ENCODE measurements at places on chromosomes 13 and 19.

GRCh38 chr13:50616101-50616500 lies 227.4 kb downstream of the DLEU7 start:
- DNase-seq = no peak

DNA sequence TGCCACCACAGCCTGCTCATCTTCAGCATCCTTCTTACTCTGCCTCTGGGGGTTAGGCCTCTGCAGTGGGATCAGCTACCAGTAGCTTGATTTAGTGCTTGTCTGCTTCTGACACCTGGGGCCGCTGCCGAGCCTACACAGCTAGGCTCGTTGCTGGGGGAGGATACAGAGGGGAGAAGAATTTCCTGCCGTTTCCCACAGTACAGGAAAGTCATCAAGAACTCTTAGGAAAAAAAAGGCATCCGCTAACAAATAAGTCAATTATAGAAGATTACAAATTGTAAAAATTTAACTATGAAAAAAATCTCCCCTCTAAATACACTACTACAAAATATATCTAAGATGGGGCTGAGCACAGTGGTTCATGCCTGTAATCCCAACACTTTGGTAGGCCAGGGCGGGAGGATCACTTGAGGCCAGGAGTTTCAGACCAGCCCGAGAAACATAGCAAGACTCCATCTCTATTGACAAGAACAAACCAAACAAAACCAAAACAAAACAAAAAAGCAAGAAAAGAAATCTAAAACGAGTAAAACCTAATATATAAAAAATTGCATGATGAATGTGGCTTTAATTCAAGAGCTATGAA lies 26.7 kb downstream of the LATS2 start:
- peak; percentile 47 for DNase-seq

DNA sequence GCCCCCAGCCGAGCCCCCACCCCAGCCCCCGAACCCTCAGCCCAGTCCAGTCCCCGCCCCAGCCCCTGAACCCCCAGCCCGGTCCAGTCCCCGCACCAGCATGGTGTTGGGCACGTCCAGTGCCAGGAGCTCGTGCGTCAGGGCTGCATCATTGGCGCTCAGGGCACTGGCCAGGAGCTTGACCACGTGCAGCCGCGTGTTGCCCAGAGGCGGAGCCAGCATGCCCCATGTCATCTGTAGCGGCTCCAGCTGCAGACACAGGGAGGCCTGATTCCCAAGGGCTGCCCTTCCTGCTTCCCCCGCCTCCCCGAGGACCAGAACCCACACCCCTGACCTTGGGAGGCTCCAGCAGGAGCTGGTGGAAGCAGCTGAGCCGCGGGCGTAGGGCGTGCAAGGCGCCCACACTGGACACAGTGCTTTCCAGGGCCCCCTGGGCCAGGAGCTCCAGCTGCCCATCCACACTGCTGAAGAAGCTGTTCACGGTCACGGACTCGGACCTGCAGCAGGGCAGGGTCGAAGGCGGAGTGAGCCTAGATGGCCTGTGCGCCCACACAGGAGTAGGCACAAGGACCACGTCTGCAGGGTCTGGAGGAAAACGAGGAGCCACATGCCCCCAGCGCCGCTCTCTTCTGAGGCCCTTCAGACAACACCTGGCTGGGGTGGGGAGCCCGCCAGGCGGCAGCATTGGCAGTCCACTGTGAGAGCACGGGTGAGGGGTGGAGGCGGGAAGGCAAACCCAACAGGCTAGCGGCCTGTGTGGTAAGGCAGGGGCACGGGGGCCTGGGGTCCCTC lies 12.8 kb upstream of the TMEM86B start:
- DNase-seq = no peak

DNA sequence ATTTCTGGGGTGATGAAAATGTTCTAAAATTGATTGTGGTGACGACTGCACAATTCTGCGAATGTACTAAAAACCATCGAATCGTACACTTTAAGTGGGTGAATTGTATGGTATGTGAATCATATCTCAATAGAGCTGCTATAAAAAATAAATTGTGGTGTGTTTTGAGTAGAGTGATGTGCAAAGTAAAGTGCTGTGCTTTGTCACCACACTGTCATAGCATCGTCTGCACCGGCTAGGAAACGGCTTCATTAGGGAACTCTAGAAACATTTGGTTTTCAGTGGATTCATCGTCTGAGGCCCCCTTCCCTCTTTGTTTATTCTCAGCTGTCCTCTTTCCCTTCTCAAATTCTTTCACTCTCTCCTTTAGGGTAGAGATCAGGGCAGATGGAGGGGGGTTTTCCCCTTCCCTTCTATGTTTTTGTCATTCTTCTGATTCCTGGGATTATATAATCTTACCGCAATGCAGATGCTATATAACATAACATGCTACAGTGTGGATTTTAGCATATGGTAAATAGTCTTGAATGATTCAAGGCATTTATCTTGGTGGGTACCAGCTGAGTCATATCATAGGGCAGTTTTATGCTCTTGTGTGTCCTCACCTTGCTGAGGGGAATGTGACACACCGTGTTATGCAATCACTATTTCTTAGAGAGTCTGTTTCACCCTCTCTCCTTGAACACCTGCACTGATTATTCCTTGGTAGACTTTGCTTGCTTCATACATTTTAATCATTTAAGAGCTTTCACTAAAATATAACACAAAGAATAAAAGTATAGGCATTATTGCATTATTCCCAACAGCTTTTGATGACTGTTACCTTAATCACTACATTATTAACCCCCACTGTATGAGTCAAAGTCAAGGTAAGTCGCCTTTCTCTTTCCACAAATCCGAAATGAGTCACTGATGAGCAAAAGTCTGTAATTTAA lies 239.4 kb downstream of the DCLK1 start:
- DNase-seq = peak; percentile 89

- DNase-seq = peak; percentile 6
Observed at GRCh38 chr19:21439201-21439751, 42.3 kb downstream of the ZNF493 start.

GRCh38 chr19:1257475-1258162 lies 9.2 kb downstream of the MIDN start:
- DNase-seq = no peak

DNA sequence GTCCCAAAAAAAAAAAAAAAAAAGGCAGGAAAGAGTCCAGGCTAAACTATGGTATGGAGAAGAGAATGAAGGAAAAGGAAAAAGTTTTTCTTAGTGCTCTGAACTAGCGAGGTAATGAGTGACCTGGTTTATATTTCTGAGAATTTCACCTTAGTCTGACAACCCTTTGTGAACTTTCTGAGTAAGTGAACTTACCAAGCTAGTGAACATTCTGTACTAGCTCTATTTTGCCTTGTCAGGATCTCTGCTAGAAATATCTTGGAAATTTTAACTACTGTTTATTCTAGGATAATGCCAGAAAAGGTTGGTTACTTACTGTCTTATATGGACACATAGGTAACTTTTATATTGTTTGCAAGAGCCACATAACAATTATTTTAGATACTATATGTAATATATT lies 4.4 kb downstream of the TRIM13 start:
- DNase-seq = peak; percentile 60

- no peak for DNase-seq
Observed at GRCh38 chr13:112575675-112576074, 12.3 kb downstream of the TUBGCP3 start.

DNA sequence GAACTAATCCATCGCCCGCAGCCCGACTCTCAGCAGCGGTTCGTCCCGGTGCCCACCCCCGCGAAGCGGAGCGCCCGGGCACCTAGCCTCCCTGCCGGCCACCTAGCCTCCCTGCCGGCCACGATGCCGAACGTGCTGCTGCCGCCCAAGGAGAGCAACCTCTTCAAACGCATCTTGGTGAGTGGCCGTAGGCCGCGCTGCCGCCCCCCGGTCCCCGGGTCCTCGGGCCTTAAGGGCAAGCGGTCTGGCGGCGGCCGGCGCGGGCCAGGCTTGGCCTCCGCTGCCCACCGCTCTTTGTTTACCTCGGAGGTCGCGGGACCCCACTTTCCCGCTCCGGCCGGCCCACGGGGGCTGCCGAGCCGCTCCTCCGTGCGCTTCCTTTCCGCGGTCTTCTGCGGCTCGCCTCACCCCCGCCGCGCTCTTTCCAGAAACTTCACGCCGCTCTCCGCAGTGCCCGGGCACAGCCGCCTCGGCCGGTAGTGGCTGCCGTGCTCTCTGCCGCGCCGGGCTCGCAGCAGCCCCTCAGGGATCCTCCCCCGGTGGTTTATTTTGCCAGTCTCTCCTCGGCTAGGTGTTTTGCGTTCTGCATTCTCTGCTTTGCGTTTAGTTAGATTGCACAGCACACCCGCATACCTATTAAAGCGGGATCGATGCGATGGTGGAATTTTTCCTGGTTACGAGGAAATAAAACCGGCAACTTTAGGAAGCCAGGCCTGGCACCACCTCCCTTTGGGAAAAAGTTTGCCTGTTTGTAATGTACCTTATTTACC lies 524 bp downstream of the NAA16 start:
- no peak for DNase-seq

DNA sequence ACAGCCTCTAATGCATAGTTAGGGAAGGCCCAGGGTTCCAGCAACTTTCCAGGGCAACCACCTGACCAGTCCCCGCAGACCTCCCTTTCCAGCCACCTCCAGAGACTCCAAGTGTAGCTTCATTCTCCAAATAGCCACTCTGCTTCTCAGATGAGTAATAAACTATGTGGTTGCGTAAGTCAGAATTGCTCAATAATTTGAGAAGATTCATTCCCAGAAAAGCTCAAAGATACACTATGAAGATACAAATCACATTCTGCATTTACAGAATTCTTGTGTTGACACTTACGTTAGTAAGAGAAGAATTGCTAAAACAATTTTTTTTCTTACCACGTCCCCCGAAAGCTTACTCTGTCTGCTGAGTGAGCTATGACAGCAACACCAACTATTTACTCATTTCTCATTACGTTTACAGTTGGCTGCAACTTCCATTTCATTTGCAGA lies 8.2 kb upstream of the LATS2 start:
- DNase-seq = peak; percentile 96

DNA sequence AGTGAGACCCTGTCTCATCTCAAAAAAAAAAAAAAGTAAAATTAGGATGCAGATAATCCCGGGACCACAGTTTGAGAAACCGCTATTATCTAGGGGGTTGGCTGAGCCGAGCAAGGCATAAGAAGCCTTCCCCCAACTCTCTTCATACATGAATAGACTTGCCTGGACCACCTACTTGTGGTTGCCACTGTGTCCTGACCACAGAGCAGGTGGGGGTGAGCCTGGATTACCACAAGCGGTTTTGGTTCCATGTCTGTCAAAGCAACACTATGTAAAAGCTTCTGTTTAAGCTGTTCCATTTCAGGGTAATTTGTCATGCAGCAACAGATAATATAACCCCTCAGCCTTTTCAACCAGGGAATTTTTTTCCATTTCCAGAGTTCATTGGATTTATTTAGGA lies 3.3 kb upstream of the NAPA start:
- no peak for DNase-seq

DNA sequence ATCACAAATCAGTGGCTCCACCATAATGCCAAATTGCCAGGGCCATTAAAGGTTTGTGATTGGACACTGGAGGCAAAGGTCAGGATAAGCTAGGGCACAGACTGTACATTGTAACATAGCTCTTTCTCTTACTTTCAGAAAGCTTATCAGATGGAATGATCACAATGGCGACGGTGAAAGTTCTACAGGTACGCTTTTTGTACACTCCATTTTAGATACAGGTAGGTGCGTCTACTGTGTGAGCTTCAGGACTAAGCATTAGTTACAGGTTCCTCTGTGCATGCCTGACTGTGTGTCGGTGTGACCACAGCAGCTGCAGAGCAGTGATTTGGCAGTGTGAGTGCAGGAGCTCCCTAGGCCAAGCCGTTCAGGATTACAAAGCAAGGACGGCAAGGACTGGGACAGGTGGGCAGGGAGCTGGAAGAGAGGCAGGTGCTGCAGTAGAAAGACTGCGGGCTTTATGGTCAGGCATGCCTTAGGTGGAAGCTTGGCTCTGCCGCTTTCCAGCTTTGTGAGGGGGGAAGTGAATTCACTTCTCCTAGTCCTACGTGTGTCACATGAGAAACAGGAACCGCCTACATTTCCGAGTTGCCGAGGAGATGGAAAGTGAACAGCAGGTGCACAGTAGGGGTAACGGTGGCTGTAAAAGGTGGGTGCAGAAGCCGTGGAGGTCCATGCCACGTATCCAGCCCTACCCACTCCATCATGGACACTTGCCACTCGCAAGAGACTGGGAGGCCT lies 49.6 kb downstream of the MRPL57 start:
- no peak for DNase-seq

DNA sequence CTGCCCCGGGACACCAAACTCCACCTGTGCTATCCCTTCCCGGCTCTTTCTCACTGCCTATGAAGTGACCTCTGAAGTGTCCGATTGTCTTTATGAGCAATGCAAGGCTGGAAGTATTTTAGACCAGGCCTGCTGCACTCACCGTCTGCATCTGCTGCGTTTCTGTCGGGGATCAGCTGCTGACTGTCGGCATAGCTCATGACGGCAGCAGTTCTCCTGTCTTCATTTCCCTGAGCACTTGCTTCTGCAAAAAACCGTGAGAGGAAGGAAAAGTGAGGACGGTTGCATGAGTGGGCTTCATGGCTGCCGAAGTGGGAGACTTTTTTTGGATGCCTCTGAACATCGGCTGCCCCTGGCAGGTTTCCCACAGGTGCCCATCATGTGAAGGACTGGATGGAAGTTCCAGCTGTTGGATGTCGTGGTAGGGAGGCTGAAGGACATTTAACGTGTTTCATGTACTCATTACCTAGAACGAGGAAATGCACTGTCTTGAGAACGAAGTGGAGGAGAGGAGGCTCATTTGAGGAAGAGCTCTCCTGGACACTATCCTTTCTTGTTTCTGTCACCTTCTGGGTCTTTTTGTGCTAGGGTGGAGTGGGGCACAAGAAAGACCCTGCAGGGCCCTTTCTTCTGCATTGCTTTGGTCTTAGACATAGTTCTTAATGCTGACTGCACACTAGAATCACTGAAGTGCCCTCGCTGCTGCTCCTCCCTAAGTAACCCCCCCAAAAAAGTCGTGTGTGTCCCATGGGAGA lies 94.7 kb downstream of the RNASEH2B start:
- DNase-seq = no peak

- no peak for DNase-seq
Observed at GRCh38 chr13:61413572-61414535, 1.8 kb downstream of the PCDH20 start.

GRCh38 chr13:33945477-33945876 lies 127.5 kb downstream of the RFC3 start:
- DNase-seq = no peak

GRCh38 chr19:3932931-3933810 lies at the start of gene NMRK2:
Gene NMRK2, plus strand, starts transcription at chr19:3933069. Its CDS starts 603 bp downstream, at chr19:3933672.
- DNase-seq = no peak

- no peak for DNase-seq
Observed at GRCh38 chr13:42815681-42816080, 34.3 kb downstream of the FAM216B start.

GRCh38 chr19:53294786-53295441 lies 27.4 kb upstream of the VN1R4 start:
- DNase-seq = no peak

GRCh38 chr13:38697197-38697596 lies 10.3 kb downstream of the FREM2 start:
- no peak for DNase-seq

GRCh38 chr19:940591-941291 lies 14.9 kb downstream of the ARID3A start:
- peak; percentile 50 for DNase-seq
